HFFc6 (cell line): ENCODE measurements at places on chromosomes 11 and 22.
A peak's percentile ranks its signal among the peaks of the same experiment; 100 is the strongest.

DNA sequence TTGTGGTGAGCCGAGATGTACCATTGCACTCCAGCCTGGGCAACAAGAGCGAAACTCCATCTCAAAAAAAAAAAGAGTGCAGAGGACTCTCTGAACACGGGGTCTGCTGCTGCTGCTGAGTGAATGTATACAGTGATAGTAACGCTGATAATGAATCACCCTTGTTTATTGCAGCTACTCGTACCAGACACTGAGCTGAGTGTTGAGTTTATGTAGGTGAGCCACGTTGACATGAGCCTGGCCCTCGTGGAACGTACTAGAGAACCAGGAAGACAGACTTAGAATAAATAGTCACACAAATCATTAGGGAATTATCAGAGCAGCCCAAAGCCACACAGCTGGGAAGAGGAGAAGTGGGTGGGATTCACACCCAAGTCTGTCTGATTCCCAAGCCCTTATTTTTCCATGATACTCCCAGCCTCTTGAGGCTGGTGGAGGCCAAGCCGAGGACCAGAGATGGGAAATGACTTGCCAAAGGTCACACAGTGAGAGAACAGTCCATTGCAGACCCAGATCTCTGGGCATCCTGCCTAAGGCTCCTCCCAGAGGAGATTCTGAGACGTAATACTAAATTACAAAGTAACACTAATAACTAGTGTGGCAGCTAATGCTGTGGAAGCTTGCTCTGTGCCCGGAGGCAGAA is 34.8 kb downstream of the MB start:
- DNase-seq = no peak

- DNase-seq = no peak
Observed at GRCh38 chr11:76787911-76788596, 4.9 kb downstream of the TSKU start.

DNA sequence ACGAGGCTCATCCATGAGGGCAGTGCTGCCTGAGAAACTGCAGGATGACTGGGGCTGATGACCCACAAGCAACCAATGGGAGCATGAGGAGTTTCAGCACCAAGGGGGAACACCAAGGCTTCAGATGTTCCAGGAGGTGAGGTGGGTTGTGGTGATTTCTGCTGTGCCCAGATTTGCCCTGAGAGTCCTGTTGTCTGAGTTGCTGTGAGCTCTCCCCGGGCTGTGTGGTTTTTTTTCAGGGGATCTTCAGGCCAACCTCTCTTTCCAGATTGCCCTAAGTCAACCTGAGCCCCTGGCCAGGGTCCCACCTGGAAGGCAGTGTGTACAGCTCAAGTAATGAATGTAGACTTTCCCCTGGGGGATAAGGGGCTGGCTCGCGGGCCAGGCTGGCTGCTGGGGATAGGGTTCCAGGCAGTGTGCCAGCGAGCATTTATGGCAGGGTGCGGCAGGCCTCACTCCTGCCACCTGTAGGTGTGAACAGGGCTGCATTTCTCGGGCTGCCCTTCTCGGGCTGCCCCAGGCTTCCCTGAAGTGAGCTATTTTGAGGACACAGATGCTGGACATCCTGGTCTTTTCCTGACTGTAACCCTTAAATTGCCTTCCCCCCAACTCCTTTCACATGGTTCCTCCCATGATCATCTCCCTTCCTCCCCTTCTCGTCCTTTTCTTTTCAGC is 9.8 kb downstream of the SLC22A6 start:
- no peak for DNase-seq

GRCh38 chr11:126190792-126191191 is 20.7 kb downstream of the RPUSD4 start:
- DNase-seq = no peak

DNA sequence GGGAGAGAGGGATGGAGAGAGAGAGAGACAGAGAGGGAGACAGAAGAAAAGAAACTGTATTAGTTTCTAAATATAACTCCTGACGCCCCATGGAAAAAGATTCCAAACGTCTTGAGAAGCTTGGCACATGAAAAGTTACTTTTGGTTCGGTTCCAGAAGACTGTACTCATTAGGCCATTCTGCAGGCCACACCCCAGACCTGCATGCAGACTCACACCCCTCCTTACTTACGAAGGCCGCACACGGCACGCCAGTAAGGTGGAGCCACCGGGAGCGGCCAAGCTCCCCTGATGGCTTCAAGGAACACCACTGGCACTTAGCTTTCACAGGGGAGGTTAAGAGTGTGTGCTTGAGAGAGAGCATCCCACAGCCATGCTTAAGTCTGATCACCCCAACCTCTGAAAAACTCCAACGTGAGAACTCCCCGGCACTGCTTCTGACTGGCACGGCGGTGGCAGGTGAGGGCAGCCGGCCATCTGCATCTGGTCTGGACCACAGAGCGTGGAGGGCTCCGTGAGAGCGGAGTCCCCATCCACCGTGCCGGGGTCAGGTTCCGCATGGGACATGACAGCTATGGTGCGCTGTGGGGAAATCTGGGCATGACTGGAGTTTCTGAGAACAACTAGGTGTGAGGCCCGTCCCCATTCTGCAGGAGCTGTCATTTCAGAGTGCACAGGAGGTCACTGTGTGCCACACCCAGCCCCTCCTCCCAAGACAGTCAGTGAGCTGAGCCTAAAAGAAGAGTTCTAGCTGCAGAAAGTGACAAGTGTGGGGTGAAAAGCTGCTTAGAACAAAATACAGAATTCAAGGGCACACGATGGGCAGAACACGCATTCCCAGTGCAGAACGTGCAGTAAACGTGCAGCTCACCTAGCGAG is 62.4 kb downstream of the MYH9 start:
- peak; percentile 82 for DNase-seq

DNA sequence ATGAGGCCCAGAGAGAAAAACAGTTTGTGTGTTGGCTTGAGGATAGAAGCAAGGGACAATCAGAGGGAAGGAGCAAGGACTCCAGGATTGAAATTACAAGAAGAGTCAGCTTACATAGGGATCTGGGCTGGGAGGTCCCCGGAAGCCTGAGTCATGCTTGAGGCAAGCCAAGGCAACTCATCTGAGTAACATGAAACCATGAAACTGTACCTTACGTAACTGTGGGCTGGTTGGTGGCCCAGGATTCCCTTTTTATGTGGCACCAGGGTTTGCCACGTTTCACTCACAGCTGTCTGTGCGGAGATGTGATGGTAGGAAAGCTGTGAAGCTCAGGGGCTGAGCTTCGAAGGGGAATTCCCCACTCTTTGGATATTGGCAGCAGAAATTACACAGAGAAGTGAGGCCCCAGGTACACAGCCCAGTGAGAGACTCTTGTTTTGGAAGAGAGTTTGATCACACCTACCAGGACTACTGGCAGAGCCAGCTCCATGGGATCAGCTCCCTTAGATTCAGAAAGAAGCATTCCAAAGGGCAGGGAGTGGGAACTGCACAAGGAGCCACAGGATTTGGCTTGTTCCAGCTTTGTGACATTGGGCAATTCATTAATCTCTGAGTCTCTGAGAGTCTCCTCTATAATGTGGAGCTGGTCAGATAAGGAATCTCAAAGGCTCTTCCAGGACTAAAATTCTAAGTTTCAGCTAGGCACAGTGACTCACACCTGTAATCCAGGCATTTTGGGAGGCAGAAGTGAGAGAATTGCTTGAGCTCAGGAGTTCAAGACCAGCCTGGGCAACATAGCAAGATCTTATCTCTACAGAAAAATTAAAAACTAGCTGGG is 7.8 kb downstream of the SLC5A1 start:
- peak; percentile 82 for DNase-seq

- peak; percentile 50 for DNase-seq
Observed at GRCh38 chr11:96424693-96425092, 34.9 kb downstream of the JRKL start.

DNA sequence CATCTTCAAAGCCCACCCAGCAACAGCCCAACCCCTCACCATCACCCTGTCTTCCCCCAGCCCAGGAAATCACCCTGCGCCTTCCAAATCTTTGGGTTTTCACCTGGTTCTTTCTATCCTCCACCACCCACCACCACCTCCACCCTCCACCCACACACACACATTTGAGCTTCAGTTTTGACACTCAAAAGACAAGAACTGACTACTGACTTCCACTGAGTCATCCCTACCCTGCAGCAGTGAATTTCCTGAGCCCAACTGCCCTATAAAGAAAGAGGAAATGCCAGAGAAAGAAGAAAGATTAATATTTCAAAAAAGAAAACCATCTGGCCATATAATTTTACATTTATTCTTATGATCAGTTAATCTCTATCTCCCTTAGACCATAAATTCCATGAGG is 137.5 kb downstream of the CHST1 start:
- no peak for DNase-seq

DNA sequence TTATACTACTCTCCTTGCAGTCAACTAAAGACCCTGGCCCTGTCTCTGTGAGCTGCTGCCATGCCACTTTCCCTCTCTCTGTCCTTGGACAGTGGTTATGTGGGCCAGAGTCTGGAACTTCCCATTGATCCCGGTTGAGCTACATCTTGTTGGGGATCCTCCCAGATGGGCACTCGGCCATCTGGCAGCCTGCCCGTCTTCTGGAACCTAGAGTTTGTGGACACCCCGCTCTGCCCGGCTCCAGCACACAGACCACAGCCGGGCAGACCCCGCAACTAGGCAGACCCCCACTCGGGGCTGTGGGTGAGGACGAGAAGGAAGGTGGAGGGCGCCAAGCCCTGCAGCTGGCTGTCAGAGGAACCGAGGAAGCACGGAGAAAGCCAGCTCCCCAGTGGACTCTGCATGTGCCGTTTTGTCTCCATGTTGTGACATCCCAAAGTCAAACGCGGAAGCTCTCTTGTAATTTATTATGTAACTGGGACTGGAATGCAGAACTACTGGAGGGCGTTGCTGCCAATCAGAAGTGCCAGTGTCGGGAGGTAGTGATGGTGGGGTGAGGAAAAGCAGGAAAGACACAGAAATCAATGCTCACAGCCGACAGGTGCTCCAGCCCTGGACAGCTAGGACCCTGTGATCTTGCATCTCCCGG is 207.7 kb downstream of the CEP164 start:
- no peak for DNase-seq

DNA sequence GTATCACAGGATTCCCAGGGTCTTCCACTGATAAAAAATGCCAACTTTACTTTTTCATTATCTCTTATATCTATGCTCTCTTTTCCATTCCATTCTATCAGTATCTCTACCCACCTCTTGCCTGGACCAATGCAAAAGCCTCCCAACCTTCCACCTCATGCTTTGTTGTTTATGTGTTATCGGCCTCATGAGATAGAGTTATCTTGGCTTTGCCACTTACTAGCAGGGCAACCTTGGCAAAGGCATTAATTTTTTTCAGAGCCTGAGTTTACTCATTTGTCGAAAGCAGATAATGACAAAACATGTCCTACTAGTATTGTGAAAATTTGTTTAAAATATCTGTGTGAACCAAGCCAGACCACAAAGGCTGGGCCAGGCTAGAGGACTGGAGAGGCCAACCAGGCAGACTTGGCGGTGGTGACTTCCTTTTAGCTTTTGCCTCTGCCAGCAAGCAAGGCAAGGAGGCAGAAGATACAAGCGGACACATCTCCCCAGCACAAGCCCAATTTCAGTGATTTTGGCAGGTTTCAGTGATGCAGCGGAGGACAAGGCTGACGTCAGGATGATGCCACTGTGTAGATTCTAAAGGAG is 106.9 kb downstream of the ADAMTS15 start:
- no peak for DNase-seq

DNA sequence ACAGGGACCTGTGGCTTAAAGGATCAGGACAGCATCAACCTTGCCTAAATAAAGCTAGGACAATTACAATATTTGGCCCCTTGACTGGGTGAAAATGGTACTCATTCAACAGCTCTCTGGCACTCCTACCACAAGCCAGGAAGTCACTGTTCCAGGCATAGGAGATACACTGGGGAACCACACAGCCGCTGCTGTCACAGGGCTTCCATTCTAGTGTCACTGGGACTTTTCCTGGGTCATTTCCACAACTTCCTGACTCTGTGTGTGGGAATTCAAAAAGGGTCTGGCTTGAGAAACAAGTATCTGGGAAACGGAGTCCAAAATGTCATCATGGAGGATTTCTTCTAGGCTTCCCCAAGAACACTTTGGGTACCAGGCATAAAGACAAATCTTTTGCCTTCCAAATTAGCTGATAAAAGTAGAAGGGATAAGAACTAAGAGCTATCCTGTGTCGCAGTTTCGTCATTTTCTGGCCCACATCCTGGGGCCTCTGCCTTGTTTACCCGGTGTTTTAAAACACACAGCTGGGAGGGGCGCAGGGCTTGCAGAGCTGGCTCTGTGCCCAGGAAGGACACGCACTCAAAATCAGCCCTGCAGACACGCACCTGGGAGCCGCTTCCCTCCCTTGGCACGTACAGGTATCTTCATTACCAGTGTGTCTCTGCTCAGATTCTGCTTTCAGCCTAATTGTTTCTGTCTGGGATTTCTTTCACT is 38.0 kb downstream of the TMEM45B start:
- DNase-seq = no peak

DNA sequence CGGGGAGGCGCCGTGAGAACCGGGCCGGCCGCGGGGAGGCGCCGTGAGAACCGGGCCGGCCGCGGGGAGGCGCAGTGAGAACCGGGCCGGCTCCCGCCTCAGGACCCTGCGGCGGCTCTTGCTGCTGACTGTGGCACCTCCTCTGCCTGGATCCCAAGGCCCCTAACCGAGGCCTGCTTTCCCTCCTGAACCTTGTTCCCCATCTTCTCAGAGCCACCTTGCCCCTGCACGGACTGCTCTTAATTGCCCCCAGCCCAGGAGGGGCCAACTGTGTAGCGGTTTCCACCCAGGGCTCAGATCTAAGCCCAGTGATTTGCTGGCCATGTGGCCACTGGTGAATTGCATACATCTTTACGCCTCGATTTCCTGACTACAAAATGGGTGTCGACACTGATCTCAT is 112.2 kb upstream of the B3GAT1 start:
- no peak for DNase-seq

- DNase-seq = no peak
Observed at GRCh38 chr11:10505278-10506007, 35.5 kb downstream of the RNF141 start.

DNA sequence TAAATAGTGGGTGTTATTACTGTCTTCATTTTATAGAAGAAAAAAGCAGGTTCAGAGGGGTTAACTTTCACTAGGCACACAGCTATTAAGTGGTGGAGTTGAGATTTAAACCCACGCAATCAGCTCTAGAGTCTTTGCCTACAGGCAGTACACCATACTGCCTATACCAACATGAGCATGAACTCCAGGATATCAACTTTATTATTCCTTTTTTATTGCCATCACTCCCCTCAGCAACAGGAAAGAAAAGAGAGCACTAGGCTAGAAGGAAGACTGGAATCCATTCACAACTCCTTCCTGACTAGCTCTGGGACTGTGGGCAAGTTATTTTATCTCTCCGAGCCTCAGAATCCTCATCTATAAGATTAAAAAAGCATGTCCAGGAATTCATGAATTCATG is 58.7 kb upstream of the FSHB start:
- DNase-seq = no peak

DNA sequence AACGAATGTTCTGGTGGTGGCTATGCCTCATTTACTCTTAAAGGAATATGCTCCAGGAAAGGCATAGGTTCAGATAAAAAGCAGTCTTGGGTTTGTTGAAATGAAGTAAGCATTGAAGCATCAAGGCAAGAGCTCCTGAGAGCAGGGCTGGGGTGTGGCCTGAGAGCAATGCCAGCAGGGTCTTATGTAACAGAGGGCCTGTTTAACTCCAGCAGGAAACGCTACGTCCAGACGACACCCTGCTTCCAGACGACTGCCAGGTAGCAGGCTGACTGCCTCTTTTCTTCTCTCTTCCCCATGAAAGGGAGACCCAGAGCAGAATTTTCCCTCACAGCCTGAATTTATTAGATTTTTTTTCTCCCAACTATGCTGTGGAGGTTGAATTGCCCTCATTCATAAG is 127.2 kb upstream of the SLC5A12 start:
- no peak for DNase-seq
